Umbilical cord (tissue), 2 donors: ENCODE measurements at places on chromosomes 5 and 9. TPM values are rescaled to one million over a fixed set of nuclear protein-coding genes. Genes with fewer than 3 reads are reported as not detected.

Gene PNPLA7
- total RNA-seq, result 4.3 TPM

Gene IGFBPL1
- total RNA-seq, result 2.9 TPM

Gene ZNF782
- total RNA-seq, result 28.9 TPM

DNA sequence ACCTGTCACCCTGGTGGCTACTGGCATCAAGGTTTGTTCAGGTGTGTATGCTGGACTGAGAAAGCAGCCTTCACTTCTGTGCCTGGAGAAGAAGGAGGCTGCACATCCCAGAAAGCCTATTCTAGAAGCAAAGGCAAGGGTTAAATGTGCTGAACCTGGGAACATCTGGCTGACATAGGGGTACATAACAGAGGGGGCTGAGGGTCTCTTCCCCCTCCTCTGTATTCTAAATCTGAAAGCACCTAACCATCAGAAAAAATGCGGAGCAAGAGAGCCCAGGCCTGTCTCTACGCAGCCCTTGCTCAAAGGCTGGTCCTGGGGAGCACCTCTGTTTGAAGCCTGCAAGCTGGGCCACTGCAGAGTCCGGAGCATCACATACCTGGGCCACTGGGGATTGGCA lies 53.2 kb upstream of the FSTL4 start:
- no peak for DNase-seq

Gene LCP2
- 9.9 TPM for total RNA-seq

GRCh38 chr9:93576258-93577077 lies at the start of gene PHF2:
TSS of gene PHF2 (plus strand) at chr9:93576584. CDS start at chr9:93576774, 190 bp downstream.
- DNase-seq, result no peak

GRCh38 chr9:22469928-22470544 lies 23.4 kb downstream of the DMRTA1 start:
- peak; percentile 46 for DNase-seq

Gene SPATA31A3
- total RNA-seq, result 2.2 TPM

DNA sequence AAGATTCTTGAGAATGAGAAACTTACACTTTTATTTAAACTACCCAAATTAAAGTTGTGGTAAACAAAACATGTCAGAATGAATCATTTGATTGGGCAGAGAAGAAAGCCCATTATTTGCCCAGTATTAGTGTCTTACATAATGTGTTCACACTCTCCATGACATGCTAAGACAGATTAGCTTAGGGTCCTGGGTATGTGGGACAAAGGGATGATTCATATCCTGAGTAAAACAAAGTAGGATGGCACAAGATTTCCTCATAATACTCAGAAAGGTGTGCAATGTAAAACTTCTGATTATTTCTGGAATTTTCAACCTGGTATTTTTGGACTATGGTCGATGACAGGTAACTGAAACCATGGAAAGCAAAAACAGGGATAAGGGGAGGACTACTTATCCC lies 183.9 kb upstream of the POU5F2 start:
- no peak for DNase-seq

- DNase-seq, result no peak
These were observed 60.6 kb downstream of the SLC1A3 start for GRCh38 chr5:36666986-36667385.

DNA sequence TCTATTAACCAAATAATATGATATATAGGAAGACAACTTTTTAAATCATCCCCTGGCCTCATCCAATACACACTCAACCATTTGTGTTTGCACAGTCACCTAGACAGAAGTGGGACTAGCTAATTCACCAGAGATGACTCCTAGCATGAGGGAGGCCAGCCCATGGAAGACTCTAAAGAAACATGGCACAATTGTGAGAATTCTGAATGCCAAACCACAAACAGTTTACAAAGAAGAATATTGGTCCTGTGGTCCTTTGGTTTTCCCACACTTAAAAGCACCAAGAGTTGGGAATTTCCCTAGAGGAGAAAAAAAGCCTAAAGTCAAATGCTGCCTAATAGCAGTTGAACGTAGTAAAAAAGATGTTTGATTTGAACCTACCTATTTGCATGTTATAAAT lies 609.9 kb downstream of the ACTL7B start:
- no peak for DNase-seq

DNA sequence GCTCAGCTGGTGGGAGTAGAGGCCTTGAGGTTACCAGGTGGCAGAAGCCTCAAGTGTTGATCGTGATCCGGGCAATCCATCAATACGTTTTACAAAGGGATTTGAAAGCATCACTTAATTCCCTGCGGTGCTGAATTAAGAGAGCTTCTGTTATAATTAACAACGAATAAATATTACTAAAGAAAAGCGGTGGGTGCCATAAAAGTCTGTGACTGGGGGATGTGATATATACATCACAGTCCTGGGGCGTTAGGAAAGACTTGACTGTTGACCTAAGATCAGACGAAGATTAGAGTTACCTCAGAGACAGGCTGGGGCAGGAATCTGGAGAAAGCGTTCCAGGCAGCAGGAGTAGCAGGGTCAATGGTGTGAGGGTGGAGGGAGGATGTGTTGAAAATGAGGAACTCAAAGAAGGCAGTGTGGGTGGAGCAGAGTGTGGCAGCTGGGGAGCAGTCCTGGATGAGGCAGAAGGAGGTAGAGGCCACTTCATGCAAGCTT lies 6.7 kb upstream of the C5orf63 start:
- peak; percentile 36 for DNase-seq

- no peak for DNase-seq
These were observed 58.5 kb downstream of the CNTRL start for GRCh38 chr9:121133104-121133816.

GRCh38 chr9:113899205-113899604 lies 23.1 kb downstream of the ZNF618 start:
- no peak for DNase-seq

Gene PLAC8L1
- not detected for total RNA-seq

Gene PRR16
- total RNA-seq, result 7.9 TPM

GRCh38 chr5:141475625-141476131 lies at the start of gene PCDHGC3:
TSS of gene PCDHGC3 (plus strand) at chr5:141475966. CDS start at chr5:141476117, 151 bp downstream.
- peak; percentile 98 for DNase-seq

DNA sequence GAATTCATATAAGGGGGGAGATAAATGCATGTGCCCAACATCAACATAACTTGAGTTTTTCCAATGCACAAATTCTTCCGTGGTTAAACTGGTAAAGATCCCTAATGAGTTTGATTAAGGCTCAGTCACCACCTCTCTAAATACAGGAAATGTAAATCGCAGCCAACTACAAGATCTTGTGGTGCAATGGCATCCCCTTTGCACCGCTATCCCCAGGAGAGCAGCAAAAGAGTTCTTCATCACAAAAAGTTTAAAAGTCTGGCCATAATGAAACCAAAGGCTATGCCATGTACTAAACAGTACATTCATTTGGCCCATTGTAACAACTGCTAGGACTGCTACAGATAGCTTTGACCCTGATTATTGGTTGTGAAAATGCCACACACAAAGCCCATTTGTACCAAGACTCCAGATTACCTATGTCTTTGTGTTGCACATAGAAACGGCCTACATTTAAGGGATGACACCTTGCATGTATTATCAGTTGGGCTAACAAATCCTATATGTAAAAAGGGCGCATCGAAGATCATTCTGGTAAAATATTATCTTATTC lies 44.5 kb downstream of the ZNF608 start:
- DNase-seq, result no peak

Gene PCDHGB3
- total RNA-seq, result 11.8 TPM

DNA sequence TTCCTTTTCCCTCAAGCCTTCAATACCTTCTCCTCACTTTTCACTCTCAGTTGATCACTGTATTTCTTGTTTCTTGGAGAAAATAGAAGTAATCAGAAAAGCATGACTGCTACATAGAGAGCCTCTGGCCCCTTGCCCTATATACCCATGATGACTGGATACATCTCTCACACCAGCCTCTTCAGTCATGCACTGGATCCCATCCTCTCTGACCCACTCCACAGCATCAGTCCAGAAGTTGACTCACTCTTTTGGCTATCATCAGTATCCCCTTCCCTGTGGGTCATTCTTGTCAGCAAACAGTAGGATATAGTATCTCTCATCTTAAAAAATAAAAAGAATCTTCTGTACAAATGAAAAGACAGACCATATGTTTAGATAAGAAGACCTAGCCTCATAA lies 32.9 kb downstream of the PTCD2 start:
- DNase-seq, result no peak

Gene SPATA31C1
- 1.2 TPM for total RNA-seq
